ENCODE measurements at places on chromosomes 1 and 21.

GRCh38 chr1:35808450-35809113 is 766 bp downstream of the AGO4 start:
- peak; percentile 27 for DNase-seq

DNA sequence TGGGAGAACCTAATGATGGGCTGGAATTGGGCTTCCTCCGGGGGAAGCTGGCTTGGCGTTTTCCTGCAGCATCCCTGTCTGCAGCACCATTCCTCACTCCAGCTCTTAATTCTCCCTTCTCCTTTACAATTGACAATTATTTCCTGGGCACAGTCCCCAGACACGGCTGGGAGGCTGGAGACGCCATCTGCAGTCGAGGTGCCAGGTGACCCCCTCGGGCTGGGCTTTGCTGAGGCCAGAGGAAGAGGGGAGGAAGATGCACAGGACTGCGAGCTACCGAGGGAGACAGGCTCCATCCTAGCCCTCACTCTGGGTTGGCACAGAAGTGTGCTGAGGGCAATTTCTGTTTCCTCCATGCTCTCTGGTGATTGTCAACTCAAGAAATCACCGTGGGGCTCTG is 453.8 kb downstream of the PTPRU start:
- DNase-seq, result no peak

- no peak for DNase-seq
Observed at GRCh38 chr1:203116091-203116820, 11.3 kb upstream of the ADORA1 start.

GRCh38 chr1:1540818-1541628 is 599 bp upstream of the TMEM240 start:
- DNase-seq, result no peak

DNA sequence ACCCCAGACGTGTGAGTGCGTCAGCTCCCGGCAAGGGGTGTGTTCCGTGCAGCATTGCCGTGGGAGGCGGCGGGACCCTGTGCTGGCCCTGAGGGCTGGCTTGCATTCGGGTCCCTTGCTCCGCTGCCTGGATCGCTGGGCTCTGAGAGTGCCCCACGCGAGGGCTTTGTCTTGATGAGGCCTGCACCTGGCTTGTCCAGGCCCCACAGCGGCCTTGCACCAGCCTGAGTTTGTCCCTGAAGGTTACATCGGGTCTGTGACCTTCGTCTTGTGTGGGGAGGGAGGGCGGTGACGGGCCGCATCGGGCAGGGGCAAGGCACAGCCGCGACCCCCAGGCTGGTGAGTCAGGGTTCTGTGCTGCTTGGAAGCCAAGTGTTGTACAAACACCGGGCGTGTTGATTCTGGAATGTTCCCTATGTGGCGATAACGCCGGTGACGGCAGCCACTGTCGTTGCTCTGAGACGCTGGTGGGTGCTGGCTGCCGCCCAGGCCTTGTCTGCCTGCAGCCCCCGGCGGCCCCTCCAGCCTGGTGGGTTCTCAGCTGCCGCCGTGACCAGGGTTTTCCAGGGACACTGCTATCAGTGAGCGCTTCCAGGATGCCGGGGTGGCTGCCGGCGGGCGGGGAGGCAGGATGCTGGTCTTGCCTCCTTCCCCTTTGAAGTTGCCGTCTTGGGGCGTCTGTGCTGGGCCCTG is 42.9 kb downstream of the SLX9 start:
- DNase-seq, result no peak

- DNase-seq, result no peak
Observed at GRCh38 chr1:86633921-86634320, 70.5 kb upstream of the SH3GLB1 start.

GRCh38 chr1:244760471-244760870 is 75.0 kb upstream of the COX20 start:
- DNase-seq, result no peak

DNA sequence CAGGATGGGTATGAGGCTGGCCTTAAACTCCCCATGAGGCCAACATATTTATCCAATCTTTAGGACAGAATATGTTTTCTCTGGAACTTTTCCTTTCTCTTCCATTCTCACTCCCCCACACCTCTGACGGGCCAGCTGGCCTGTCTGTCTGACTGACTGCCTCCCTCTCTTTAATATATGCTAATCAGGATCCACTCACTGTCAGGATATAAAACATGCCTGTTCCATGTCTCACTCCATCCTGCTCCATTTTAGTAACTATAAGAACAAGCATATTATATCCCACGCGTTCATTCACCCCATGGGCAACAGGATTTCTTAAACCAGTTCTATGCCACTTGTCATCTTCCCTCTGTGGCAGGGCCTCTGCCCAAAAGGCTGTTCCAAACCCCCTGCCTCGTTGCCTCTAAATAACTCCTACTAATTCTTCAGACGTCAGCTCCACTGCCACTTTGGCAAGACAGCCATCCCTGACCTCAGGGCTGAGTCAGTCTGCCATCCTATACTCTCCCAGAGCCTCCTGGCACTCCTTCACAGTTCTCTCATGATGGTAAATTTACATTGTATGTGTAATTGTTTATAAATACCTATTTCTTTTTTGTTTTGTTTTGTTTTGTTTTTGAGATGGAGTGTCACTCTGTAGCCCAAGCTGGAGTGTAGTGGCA is 84.3 kb upstream of the SPATA6 start:
- DNase-seq, result no peak

- no peak for DNase-seq
Observed at GRCh38 chr1:75630004-75630594, 19.2 kb upstream of the SLC44A5 start.

- no peak for DNase-seq
Observed at GRCh38 chr1:65791396-65791795, 1.3 kb upstream of the PDE4B start.

- no peak for DNase-seq
Observed at GRCh38 chr1:229087339-229087738, 183.6 kb upstream of the RAB4A start.

GRCh38 chr21:20999659-21000058 is 1.4 kb downstream of the NCAM2 start:
- peak; percentile 23 for DNase-seq

DNA sequence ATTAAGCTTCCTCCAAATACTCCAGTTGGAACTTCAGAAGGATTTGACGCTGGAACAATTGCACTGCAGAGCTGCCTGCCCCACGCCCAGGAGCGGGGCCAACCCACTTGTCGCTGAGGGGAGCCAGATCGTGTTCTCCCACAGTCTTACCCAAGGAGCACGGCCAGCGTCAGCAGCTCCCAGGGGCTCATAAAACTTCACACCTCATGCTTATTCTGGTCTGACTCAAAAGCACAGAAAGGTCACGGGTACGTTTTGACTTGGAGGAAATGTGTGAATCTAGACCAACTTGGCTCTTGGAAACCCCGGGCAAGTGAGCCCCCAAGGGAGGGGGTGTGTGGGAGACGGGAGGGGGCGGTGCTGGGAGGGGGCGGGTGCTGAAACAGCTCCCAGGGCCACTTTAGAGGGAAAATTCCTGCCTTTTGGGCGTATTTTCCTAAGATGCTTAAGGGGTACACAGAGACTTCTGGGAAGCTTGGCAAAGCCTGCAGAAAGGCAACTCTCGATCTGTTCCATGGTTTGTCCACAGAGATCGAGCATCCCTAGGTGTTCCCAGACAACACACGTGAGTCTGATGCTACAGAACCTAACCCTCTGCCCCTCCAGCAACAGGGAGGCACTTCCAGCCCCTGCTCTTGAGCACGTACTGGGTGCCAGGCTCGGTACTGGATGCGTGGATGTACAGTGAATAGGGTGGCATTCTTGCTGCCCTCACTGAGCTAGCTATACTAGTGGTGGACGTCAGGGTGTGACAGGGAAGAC is 98.9 kb downstream of the DHRS3 start:
- no peak for DNase-seq

- no peak for DNase-seq
Observed at GRCh38 chr1:154241703-154242351, 21.1 kb downstream of the UBAP2L start.

DNA sequence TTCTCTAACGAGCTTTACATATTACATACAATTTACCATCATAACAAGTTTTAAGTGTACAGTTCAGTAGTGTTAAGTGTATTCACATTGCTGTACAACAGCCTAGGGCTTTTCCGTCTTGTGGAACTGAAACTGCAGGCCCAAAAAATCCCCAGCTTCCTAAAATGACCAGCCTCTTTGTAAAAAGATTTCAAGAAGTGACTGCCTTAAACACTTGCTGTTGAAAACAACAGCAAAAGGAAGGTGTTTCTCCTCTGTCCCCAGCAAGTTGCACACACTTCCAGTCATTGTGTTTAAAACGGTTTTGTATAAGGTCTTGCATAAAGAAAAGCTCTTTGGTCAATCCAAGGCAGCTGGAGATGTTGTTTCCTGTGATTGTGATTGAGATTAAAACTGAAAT is 16.0 kb upstream of the GBP1 start:
- no peak for DNase-seq

DNA sequence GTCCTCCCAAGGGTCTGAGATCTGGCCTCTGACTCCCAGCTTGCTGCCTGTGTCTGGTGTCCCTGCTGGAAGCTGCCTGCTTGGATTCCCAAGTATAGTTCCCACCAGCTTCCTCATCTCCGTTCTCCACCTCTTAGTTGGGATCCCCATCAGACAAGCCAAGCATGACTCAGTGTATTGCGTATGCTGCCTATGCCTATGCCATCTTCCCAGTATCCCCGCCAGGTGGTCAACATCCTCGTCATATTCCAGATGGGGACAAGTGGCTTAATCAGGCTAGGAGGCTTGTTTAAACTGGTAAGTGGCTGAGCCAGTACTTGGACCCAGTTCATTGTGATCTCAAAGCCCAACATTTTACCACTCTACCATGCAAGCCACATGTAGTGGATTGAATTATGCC is 204.4 kb downstream of the GRIK3 start:
- no peak for DNase-seq

DNA sequence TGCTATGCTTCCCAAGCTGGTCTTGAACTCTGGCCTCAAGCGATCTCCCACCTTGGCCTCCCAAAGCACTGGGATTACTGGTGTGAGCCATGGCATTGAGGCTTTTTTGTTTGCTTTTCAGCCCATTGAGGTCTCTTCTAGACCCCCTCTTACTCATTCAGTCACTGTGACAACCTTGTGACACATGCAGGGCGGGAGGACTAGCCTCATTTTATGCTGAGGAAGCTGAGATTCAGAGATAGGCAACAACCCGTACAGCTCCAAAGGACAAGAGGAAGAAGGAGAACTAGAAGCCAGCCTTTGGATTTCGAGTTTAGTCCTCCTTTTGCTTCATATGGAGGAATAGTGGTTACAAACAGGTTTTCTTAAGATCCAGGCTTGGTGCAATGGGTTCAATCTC is 83.9 kb upstream of the WDR26 start:
- no peak for DNase-seq

DNA sequence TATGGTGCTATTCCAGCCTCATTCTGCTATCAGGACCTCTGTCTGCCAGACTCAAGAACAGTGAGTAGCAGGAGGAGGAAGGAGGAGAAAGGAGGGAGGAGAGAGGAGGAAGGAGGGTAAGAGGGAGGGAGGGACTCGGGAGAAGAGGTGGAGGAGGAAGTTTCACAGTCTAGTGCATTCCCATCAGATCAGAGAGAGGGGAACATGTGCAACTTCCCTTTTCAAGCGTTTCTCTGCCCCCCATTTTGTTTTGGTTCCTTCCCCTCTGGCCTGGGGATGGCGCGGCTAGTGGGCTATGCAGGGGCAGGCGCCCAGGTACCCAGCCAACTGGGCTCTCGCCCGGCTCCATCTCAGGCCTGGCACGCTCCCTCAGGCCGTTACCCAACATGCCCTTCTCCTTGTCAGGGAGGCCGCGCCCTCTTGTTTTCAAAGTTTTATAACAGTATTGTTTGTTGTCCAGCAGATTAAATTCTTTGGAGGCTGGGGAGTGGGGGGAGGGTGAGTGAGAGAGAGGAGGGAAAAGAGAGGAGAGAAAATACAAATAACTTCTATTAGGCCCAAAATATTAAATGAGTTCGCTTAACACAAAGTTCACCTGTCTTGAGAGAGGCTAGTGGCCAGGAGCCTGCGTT is 56.0 kb downstream of the CD46 start:
- DNase-seq, result no peak

DNA sequence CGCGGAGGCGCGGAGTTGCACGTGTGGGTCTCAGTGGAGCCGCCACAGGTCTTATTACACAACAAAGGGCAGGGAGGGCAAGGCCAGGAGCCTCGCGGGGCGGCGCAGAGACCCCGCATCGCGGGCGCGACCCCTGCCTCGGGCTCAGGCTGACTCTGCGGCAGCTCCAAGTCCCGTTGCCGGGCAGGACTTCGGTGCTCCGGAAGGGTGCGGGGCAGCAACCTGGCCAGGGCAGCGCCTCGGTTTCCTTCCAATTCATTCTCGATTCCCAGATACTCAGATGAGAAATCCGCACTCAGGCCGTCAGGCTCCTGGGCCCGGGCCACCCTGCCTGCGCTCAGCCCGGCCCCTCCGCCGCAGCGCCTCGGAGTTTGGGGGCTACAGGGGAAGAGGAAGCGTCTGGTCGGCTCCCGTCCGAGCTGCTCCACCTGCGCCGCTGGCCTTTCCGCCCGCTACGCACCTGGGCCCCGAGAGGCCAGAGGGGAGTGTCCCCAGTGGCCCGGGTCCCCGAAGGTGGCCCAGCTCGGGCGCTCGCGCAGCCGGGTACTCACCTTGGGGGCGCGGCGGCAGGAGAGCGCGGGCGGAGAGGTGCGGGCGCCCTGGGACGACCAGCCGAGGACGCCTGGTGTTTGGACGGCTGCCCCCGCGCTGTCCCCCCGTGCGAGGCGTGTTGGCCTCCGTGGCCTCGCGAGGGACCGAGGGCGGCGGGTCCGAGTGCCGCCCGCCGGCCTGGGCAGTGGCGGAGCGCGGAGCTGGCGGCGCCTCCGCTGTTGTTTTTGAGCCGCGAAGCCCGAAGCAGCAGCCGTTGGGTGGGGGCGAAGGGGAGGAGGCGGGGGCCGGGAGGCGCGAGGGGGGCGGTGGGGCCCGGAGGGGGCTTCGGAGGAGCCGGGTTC is 1.1 kb upstream of the PRDM16 start:
- DNase-seq, result no peak

DNA sequence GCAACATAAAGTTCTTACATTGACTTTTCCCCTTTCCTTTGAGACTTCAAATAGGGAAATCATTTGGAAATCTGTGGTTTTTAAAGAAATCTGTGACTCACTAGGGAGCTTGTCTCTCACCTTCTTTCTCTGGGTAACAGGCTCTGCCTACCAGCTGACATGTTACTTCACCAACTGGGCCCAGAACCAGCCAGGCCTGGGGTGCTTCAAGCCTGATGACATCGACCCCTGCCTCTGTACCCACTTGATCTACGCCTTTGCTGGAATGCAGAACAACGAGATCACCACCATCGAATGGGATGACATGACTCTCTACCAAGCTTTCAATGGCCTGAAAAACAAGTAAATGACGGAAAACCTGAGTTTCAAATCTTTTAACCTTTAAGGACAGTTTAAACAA is 9.2 kb upstream of the CHIA start:
- no peak for DNase-seq

- DNase-seq, result no peak
Observed at GRCh38 chr1:173127369-173128307, 76.9 kb upstream of the TNFSF18 start.

GRCh38 chr1:50780797-50781196 is 179.3 kb downstream of the FAF1 start:
- no peak for DNase-seq

- no peak for DNase-seq
Observed at GRCh38 chr1:2127187-2128145, 67.1 kb downstream of the FAAP20 start.
